NCI-H187 treated with DMSO at 0.1 percent for 48 hours (cell line): ENCODE measurements at places on chromosomes 2 and 18.

GRCh38 chr2:127818794-127819425 lies 7.9 kb upstream of the WDR33 start:
- no peak for DNase-seq

GRCh38 chr2:85724731-85725181 lies 29.0 kb upstream of the ATOH8 start:
- no peak for DNase-seq

DNA sequence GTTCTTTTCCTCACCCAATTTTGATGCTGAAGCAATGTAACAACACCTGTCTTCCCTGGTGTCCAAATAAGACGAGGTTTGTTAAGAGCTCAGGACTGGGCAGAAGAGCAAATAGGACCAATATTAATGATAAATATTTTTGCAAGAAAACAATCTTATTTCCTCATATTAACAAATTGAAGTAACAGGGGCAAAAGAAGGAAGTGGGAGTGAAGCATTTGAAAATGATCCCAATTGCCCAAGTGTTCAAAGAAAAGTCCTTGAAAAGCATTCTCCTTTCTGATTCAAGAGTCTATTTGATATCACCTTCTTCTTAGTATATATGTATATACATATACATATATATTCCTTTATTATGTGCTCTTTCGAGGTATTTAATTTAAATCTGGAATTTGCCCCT lies 418.8 kb downstream of the ARHGAP15 start:
- DNase-seq: no peak

- DNase-seq: no peak
Observed at GRCh38 chr2:146814971-146815370, 1029.9 kb upstream of the ACVR2A start.

GRCh38 chr18:8802017-8802672 lies 96.8 kb downstream of the MTCL1 start:
- no peak for DNase-seq

DNA sequence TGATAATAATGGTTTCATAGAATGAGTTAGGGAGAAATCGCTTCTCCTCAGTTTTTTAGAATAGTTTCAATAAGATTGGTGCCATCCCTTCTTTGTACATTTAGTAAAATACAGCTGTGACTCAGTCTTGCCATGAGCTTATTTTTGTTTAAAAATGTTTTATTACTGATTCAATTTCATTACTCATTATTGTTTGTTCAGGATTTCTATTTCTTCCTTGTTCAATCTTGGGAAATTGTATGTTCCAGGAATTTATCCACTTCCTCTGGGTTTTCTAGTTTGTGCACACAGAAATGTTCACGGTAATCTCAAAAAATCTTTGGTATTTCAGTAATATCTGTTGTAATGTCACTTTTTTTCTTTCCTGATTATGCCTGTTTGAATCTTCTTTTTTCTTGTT lies 371.5 kb upstream of the SETBP1 start:
- DNase-seq: no peak

DNA sequence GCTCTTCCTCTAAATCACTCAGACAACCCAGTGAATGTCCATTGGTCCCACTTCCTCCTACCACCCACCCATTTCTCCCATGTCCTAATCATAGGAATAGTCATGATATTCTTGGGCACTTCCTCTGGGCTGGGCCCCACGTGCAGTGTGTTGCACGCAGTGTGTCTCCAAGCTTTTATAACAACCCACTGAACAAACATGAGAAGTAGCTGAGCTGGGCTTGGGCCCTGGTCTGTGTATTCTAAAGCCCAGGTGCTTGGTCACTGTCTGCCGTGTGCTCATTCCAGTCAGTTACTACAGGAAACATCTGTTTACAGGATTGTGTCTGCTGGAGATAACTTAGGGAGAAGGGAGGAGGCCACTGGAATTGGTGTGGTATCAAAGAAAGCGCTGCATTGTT lies 64.2 kb upstream of the THOC1 start:
- no peak for DNase-seq

GRCh38 chr2:95004711-95005110 lies 20.8 kb upstream of the MAL start:
- DNase-seq: no peak

- DNase-seq: no peak
Observed at GRCh38 chr2:147441182-147441581, 403.6 kb upstream of the ACVR2A start.

DNA sequence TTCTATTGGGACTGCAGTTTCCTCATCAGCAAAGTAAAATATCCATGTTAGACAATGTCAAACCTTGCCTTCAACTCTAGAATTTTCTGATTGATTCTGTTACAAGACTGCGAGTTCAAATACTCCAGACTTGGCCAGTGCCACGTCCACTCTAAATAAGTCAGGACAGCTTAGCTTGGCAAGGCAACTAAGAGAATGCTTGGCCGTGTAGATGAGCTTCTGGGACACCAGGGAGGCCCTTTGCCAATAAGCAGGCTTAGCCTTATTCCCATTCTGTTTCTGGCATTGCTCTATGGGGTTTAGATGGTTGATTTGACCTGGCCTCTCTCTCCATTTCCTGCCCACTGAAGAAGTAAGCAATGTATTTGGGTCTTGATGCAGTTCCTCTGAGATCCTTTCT lies 218.1 kb upstream of the SIX2 start:
- DNase-seq: no peak

DNA sequence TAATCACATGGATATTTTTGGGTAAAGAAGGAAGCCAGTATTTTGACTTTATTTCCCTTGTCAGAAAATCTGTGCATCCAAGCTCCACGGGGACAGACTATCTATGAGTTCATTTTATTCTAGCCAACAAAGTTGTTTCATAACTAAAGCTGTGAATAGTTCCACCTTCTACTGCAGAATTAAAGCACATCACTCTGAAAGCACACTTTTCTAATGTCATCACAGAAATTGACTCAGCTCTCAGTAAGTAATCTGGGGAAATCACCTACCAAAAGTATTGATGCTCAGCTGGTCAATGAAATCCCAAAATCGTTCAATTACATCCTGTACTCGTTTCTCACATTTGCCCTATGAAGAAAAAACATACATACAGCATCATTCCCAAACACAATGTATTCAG lies 19.1 kb downstream of the IAH1 start:
- no peak for DNase-seq

- no peak for DNase-seq
Observed at GRCh38 chr2:218145124-218145523, 19.3 kb downstream of the CXCR2 start.

DNA sequence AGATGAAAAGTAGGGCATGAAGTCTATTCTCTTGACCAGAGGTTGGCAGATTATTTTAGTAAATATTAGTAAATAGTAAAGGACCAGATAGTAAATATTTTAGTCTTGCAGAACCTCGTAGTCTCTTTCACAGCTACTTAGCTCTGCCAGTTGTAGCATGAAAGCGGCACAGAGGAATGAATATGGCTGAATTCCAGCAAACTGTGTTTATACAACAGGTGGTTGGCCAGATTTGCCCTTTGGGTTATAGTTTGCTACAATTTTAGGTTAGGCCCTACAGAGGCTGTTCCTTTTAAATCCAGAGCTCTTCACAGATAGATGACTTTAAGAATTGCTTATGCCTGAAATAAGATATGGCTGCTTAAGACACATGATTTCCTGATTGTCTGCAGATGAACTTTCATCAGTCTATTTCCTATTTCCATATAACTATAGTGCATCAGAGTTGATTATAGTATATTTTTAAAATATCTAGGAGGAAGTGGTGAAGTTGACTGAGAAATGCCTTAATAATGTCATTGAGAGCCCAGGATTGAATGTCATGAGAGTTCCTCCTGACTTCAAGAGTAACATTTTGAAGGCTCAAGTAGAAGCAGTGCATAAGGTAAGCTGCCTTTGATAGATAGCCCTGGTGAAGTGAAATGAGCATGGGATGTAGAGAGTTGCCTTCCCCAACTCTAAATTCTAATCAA lies 80.5 kb downstream of the TMEM185B start:
- no peak for DNase-seq

DNA sequence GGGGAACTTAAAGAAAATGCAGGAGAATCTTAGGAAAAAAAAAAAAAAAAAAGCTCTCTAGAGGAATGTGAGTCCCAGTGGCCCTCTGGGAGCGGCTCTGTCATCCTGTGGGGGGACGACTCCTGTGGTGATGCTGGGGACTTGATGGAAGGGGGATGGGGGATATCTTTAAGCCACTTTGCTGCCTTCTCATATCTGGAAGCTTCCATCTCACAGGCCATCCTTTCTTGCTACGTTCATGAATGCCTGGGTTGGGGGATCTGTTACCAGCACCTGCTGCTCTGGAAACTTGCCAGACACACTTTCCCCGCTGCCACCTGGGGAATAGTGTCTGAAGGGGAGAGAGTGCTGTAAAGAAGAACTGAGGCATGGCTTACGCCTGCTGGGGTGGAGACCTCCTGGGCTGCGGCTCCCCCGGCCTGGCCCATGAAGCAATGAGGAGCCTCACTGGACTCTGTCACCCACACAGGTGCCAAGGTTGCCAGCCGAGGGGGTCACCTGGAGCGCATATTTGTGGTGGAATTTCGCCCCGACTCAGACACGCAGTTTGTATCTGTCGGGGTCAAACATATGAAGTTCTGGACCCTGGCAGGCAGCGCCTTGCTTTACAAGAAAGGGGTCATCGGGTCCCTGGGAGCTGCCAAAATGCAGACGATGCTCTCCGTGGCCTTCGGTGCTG lies 92.8 kb downstream of the RTN4 start:
- no peak for DNase-seq

GRCh38 chr2:206438196-206438724 lies 5.1 kb upstream of the ADAM23 start:
- DNase-seq: no peak
